Heart left ventricle (tissue), 16 donors: ENCODE measurements at places on chromosomes 6 and 20. TPM values are rescaled to one million over a fixed set of nuclear protein-coding genes. Genes with fewer than 3 reads are reported as not detected.

DNA sequence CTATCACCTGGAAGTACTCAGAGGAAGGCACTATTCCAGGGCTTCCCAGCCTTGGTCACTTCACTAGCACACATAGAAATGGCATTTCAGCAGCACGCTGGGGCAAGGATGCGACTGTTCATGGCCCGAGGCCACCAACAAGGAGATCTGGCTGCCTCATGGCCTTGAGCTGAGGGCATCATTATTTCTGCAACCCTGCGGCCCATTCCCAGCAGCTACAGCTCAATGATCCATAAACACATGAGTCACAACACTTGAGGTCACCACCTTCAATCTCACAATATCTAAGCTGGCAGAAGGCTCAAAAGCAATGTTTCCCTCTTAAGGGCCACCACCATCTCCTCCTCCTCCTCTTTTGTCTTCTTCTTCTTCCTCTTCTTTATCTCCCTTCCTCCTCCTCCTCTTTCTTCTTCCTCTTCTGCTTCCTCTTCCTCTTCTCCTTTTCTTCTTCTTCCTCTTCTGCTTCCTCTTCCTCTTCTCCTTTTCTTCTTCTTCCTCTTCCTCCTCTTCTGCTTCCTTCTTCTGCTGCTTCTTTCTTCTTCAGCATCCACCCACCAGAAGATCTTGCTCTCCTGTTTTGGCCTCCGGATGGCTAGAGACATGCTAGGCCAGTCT, 382.9 kb upstream of the CNR1 start:
- DNase-seq: no peak

DNA sequence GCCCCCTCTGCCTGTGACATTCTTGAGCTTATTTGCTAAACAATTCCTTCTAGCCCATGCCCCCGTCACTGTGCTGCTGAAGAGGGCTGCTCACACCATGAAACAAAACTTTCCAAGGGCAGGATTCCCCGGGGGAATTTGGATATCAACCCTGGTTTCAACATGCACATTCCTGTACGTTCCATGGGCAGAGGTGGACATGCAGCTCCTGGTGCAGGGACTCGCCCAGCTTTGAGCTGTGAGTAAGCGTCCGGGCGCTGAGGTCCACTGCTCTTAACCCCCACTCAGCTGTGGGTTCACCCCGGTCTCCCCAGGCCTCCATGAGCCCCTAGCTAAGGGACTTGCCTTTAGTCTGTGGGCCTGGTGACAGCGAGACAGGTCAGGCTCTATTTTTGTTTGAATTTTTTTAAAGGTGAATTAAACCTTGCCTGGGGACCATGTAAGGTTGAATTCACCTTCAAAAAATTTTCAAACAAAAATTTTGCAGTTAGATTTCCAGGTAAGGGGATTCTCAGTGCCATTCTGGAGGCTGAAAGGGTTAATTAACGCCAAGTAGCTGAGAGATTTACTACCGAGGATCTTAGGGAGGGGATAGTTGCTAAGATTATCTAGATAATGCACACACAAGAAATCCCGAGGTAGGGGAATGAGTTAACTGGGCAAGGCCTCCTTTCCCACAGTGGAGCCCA, 70.3 kb upstream of the SLC22A23 start:
- DNase-seq: no peak

DNA sequence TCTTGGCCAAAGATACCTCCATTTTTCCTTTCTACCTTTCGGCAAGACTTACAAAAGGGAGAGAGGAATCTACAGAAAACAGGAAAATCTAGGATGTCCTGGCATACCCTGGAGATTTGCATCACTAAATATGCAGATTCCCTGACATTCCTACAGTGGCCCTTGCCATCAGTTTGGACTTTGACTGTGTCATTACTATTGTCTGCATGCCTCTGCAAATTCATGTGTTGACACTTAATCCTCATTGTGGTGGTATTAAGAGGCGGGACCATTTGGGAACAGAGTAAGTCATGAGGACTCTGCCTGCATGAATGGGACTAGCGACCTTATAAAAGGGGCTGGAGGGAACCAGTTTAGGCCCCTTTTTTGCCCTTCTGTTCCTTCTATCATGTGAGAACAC, 50.5 kb upstream of the DTNBP1 start:
- no peak for DNase-seq

DNA sequence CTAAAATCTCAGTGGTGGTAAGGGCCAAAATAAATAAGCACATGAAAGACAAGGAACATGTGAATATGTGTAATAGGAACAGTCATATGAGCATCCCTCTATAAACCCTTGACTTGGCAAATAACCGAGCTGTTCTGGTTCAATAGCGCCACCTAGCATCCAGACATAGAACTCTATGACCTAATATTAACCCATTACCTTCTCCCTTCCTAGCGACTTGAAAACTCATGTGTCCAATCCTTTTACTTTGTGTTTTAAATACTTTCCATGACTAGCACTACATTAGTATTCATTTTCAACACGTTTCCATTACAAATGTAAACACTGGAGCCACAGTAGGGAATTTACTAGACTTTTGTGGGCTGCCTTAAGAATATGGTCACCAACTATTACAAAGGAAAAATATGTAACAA, 279.7 kb downstream of the UST start:
- DNase-seq: no peak

DNA sequence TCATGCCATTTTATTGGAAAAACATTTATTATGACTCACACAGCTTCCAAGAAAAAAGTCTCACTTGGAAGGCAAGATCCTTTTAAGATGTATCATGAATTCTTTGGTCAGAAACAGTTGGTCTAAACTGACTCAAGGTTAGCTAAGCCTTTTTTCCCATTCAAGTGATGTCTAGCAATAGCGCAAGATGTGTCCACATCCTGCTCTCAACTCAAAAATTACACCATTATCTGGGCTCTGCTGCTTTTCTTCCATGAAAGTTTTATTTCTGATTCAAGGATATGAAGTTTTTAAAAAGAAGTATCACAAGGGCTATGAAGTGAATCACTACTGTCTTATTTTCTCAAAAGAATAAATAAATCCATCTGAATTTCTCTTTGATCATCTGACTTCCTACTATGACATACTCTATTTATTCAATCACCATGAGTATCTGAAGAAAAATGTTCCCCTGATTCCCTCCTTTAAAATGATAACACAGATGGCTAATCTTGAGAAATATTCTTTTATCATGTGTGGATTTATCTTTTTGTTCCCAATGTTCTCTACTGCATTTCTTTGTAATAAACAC, 139.2 kb downstream of the AHI1 start:
- DNase-seq: no peak

- DNase-seq: no peak
Measured at GRCh38 chr6:90025523-90026061, 131.3 kb downstream of the GJA10 start.

GRCh38 chr20:63579017-63579694, 5.1 kb upstream of the HELZ2 start:
- DNase-seq: no peak

DNA sequence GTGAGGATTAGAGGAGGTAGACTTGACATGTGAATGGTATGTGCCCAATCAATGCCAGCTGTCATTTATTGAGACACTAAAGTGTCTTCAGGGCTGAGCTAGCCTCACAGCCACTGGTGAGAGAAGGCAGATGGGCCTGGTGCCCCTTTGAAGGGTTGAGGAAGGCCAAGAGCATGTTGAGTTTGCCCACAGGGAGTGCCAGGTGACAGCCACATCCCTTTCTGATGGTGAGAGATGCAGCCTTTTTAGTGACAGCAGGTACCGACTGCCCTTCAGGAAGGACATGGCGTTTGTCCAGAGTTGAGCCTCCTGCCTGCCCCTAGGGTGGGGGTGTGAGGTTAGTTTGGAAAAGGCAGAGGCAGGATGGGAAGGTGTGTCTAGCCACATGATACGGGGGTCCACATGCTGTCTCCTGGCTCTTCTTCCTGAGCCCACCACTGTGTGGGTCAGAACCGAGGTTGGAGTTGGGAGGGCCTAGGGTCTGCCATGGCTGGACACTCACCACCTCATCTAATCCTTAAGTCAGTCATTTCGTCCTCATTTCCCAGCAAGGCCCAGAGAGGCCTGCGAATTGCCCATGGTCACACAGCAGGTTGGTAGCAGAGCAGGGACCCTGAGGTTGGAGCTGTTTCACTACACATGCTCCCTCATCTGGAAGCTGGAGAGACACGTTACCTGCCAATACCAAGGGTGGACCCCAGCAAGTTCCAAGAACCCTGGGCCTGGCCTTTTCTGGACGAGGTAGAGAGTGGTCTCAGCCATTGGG, 32.5 kb downstream of the SPDEF start:
- no peak for DNase-seq

DNA sequence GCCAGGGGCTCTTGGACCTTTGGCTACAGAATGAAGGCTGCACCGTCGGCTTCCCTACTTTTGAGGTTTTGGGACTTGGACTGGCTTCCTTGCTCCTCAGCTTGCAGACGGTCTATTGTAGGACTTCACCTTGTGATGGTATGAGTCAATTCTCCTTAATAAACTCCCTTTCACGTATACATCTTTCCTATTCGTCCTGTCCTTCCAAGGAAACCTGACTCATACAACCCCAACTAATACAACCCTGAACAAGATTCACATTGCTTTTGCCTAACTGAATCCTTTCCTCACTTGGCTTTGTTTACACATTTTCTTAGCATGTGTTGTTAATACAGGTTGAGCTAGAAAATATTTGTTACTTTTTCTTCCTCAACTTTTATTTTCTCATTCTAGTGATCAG, 21.9 kb downstream of the TBXT start:
- DNase-seq: no peak

DNA sequence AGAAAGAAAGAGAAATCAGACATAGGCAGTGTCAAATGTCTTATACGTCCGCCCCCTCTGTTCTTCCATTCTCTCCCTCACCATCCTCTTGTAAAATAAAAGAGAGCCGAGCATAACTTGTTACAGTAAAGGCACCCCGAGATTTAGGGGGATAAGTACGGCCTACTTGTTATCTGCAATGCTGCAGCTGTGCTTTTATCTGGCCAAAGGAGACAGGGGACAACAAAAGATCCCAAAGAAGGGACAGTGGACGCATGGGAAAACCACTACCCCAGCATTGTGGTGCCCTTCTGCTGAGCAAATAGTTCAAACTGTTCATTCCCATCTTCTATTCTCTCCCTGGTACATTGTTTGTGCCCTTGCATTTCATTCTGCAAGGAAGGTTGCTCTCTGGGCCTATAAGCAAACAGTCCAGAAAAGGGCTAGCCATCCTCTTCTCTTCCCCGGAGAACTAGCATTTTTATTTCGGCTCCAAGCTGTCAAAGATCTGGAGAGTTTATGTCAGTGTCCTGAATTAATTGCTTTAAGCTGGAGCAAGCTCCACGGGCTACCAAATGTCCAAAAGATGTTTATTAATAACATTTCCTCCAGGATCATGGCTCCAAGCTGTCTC, 22.3 kb downstream of the FOXA2 start:
- no peak for DNase-seq

- no peak for DNase-seq
Measured at GRCh38 chr6:90274451-90275030, 22.1 kb downstream of the BACH2 start.

DNA sequence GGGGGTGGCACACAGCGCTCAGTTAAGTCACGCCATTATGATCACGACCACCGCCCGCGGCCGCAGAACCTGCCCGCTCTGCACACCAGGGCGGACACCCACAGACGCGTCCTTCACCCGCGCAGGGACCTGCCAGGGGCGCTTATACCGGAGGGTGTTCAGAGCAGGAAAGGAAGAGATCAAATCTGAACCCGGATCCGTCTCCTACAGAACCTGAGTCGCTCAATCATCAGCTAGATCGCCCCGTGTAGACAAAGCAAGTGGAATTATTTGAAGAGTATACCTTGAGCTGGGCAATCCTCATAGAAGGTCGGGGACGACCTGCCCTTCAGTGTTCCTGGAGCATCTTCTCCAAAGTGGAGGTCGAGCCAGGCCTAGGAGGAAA, 14.4 kb upstream of the ZNF217 start:
- no peak for DNase-seq

DNA sequence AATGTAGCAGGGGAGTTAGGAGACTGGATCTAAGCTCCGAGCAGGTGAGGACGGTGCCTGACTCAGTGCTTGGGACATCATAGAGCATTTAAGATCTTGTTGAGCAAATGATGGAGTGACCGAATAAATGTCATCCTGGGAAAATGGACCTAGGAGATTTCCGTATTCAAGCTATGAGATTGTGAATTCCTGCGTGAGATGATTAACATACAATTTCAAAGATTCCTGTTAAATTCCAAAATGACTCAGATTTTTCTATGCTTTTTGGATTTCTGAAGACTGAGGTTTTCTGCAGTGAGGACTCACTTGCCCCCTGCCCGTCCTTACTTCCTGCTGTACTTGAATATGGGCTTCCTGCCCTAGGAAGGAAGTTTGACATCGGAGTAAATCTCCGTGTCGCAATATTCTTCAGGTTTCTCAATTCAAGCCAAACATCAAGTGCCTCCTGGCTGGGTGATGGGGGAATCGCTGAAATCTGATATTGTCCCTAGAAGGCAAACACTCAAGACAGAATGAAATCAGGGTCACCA, 5.2 kb downstream of the SYTL3 start:
- DNase-seq: no peak

- peak; percentile 12 for DNase-seq
Measured at GRCh38 chr6:116572162-116572561, 858 bp downstream of the RWDD1 start.

DNA sequence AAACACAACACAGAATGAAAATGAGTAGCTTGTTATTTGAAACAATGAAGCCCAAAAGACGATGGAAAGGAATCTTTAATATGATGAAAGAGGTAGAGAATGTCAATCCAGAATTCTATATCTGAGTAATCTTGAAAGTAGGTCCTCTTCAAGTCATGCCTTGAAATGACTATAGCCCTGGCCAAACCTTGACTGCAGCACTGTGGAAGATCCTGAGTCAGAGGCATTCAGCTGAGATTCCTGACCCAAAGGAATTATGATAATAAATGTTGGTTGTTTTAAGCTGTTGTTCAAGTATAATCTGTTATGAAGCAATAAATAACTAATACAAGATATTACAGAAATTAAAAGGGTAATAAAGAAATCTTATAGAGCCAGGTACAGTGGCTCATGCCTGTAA, 64.8 kb downstream of the IBTK start:
- no peak for DNase-seq

GRCh38 chr6:7707787-7708186, 18.1 kb upstream of the BMP6 start:
- DNase-seq: no peak

- no peak for DNase-seq
Measured at GRCh38 chr6:142784344-142784743, 160.6 kb downstream of the HIVEP2 start.

- DNase-seq: peak; percentile 77
Measured at GRCh38 chr20:33789109-33789857, 21.9 kb upstream of the CHMP4B start.

DNA sequence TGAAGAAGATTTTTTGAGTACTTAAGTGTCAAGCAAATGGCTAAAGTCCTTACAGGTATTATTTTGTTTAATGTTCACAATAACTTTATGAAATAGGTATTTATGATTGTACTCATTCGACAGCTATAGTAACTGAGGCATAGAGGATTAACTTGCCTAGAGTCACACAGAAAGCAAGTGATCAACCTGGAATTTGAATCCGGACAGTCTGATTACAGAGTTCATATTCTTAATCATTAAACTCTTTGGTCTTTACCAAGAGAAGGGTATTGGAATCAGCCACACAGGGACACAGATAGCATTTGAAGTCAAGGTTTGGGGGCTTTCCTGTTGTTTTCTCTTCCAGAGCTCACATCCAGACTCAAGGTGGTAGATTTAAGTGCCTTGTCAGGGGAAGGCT, 69.7 kb downstream of the ISM1 start:
- no peak for DNase-seq

GRCh38 chr6:4979426-4979825, 24.4 kb downstream of the RPP40 start:
- DNase-seq: no peak

- no peak for DNase-seq
Measured at GRCh38 chr20:10978019-10978702, 304.4 kb upstream of the JAG1 start.

The THEMIS gene
- total RNA-seq: not detected

The NOX3 gene
- not detected for total RNA-seq

The MLN gene
- total RNA-seq: not detected
